ENCODE measurements at places on chromosomes 7 and 10.

DNA sequence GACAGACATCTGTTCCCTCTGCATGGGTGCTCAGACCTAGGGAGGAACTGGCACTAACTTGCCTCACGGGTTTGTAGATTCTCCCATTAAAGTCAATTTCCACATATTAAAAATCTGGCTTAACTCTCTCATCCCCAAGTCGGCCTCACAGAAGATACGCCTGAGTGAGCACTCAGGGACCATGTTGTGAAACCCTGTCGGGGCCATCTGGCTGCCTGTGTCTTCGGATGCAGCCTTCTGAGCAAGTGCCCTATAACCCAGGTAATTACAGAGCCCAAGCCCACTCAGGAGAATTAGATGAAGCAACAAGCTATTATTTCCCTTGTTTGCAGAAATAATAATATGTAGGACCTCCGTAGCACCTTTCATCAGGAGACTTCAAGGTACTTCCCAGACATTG, 219.3 kb upstream of the GLI3 start:
- no peak for DNase-seq

- DNase-seq = no peak
These were observed 64.3 kb downstream of the ARID5B start for GRCh38 chr10:61965703-61966395.

DNA sequence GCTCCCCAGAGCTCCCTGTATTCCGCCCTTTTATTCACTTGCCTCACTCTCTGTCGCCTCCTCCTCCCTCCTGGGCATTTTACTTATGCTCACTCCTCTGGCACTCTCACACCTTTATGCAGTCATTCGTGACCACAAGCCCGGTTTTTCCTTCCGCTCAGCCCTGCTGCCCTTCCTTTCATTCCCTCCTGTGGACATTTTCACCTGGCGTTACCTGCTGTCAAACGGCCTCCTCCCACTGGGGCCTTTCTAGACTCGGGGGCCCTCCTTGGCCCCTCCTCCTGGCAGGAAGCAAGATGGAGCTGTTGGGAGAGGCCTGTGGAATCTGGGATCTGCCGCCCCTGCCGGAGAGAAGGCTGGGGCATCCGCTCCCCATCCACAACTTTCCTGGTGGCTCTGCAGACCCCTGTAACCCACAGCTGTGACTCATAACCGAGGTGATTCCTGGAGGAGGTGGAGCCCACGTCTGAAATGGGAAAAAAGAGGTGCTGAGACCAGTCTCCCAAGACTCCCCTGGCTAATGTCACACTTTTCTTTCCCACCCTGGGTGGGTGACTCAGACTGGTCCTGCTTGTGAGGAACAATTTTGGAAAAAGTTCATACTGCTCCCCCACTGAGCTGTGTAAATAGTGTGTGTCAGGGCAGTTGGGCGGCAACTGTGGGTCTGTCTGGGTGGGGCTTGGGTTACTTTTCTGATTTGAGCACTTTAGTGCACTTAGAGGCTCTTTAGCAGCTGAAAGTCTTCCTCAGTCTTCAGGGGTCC, 1.2 kb downstream of the VCL start:
- DNase-seq = peak; percentile 66

DNA sequence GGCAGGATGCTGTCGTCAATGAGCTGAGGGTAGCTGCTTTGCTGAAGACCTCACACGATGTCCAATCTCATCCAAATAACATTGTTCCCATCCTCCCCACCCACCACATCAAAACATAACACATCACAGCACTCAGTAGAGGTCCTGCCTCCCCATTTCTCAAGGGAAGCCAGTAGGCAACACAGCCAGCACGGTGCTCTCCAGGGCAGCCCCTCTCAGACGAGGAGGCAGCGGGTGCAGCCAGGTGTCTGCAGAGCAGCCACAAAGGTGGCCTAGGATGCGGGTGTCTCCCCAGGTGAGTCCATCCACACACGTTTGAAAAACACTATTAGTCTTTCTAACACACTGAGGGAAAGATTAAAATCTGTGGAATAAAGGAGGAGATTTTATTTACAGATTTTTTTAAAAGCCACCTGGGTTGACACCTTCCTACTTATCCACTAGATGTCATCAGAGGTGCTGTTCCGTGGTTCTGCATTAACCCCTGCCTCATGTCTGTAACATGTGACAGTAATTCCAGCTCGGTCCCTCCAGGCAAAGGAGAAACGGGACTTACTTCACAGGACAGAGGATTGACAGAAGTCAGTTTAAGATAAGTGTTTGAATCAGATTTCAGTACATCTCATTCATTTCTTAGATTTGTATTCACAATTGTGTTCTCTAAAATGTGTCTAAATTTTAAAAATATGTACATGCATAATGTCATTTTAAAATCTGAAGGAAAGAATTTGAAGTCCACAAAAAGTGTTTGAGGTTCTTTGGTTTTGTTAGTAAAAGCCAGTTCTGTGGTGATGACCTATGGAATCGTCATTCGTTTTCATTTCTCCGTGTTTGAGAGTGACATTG, 68.0 kb downstream of the LANCL2 start:
- DNase-seq = no peak

GRCh38 chr7:108211382-108212201, 81.4 kb upstream of the LAMB4 start:
- peak; percentile 37 for DNase-seq

- DNase-seq = no peak
These were observed 43.4 kb downstream of the SHTN1 start for GRCh38 chr10:116961406-116962251.

- DNase-seq = no peak
These were observed 68.4 kb upstream of the TMEM229A start for GRCh38 chr7:124101173-124101768.

DNA sequence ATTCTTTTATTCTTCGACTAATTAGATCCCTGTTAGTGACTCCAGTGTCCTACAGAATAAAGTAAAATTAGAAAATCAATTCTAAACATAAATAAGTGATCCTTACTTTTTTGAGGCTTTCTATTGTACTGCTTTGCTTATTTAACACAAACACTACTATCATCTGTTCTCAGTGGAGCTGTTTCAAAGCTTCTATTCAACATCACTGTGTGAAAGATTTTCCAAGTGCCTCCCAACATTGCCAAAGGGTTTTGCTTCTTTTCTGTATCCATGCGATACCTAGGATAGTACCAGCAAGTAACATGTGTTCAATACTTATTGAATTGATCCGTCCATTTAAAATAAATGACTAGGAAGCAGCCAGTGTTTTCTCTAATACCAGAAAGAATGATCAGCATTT, 125.7 kb downstream of the ARHGAP21 start:
- no peak for DNase-seq

- DNase-seq = no peak
These were observed 37.3 kb downstream of the INPP5F start for GRCh38 chr10:119762805-119763798.

GRCh38 chr10:84098667-84099066, 40.6 kb upstream of the GHITM start:
- DNase-seq = no peak
